ENCODE measurements at places on chromosomes 3 and 15.
A peak's percentile ranks its signal among the peaks of the same experiment; 100 is the strongest.

DNA sequence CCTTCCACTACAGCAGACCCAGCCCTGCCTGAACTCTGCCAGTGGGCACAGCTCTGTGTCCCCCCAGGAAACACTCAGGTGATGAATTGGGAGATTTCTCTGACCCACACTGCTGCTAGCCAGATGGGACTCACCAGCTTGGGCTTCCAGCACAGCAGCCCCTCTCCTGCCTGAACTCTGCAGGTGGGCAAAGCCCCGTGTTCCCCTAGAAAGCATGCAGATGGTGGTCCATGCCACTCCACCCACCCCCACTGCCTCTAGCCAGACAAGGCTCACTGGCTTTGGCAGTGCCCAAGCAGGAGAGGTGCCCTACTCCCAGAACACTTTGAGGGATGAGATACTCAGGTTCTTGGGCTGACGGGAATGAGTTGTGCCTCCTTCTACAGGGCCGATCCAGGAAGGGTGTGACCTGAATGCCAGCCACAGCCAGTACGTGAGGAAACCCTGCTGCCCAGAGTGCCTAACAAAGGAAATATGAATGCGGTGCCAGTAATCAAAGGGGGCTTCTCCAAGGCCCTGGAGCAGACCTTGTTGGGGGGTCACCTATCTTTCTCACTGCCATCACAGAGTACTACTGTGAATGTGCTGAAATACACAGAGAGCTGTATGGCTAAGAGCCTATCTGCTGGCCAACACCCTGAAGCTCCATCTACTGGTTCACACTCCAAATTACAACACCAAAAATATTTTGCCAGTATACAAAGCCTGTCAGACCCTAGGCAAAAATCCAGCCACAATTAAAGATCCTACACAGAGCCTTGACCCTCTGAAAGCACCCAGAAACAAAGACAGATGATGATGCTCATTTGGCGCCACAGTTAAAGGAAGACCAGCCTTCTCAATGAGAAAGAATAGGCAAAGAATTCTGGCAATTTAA, 61.9 kb downstream of the BTLA start:
- DNase-seq: no peak

- DNase-seq: no peak
These were observed 239.0 kb upstream of the NAALADL2 start for GRCh38 chr3:174620138-174620537.

GRCh38 chr3:187811585-187812250, 66.5 kb upstream of the BCL6 start:
- DNase-seq: no peak

DNA sequence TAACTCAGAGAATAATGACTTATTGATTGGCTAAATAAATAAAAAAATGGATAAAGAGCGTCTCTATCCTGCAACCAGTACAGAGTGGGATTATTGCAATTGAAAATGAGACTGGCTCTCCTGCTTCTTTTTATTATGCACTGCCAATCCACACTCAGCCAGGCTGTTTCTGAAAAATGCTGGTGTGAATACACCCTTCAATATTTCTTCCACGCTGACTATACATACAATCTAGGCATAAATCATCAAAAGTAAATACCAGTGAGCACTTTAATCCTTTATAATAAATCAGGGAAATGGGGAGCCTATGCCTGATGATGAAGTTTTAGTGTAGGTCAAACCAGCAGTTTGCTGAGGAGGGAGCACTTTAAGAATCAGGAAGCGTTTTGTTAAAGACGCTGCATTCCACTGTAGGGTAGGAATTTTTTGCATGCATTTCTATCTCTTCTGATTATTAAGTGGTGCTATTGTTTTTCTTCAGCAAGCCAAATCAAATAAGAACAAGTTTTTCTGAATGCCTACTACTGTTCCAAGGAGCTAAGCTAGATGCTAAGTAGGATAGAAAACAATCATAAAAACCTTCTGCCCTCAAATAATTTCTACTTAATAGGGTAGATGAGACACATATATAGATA, 781.5 kb downstream of the TBL1XR1 start:
- no peak for DNase-seq

- DNase-seq: no peak
These were observed 401.7 kb downstream of the OXSM start for GRCh38 chr3:26191556-26191955.

DNA sequence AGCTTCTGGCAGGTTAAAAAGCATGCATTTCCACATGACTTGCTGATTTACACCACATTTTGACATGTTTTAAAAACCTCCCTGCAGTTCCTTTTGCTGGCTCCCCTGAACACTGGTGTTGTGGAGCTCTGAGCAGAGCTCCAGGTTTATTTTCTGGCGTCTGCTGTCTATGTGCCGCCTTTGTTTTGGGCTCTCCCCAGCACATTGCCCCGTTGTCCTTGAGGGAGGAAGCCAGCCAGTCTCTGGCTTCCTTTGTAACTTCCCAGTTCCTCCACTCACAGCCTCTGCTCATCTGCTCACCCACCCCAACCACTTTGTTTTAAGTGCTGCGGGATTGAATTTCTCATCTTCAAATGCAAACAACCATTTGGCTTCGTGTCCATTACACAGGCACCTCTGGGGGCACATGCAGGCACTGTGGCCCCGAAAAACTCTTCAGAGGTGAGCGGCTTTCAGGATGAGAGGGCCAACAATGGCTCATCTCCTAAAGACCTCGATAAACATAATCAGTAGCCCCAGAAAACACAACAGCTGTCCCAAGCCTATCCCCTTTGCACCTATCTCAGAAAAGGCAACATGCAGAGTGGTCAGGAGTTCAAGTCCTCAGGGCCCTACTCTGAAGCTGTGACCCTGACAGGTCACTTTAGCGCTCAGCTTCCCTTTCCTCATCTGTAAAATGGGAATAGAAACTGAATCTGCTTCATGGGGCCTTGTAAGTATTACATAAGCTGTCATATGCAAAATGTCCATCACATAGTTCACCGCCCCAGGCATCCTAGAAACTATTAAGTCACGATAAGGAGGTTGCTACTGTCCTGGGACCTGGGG, 1.3 kb upstream of the MEF2A start:
- DNase-seq: peak; percentile 71

- DNase-seq: no peak
These were observed 597.2 kb upstream of the ADAMTS9 start for GRCh38 chr3:65284961-65285360.

- DNase-seq: no peak
These were observed 23.6 kb upstream of the CSPG4 start for GRCh38 chr15:75736256-75736655.

- DNase-seq: no peak
These were observed 470.9 kb downstream of the RBMS3 start for GRCh38 chr3:29751647-29752314.

DNA sequence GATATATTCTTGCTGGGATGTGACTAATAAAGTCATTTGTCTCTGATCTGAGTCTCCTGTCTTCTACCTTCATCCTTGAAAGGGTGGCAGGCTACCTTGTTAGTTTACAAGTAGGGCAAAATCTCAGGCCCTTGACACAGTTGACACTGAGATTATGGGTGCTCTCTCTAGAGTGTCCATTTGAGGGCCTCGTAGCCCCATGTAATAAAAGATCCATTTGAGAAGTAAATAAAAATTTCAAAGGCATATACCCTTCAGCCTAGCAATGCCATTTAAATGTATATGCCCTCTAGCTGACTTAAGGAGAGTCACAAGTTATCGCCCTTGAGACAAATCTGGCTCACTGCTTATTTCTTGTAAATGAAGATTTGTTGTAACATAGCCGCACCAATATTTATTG, 98.6 kb downstream of the TCF12 start:
- no peak for DNase-seq
